ENCODE measurements at places on chromosomes 12 and 14.
A peak's percentile ranks its signal among the peaks of the same experiment; 100 is the strongest.

DNA sequence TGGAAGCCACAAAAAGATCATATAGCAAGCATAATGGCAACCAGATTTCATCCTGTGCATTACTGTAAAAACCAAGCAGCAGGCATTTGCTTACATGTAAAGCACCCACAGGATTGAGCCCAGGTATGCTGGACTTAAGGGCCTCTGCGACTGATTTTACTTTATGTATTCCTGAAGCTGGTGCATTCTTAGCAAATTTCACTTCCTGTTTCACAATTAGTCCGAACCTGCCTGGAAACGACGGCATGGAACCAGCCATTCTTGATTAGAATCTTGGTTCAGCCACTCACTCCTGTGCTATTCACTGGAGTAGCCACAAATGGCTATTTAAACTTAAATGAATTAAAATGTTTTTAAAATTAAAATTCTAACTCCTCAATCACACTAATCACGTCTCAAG lies 239.2 kb downstream of the NUAK1 start:
- DNase-seq: no peak

- DNase-seq: no peak
Measured at GRCh38 chr12:71456990-71457389, 17.4 kb downstream of the LGR5 start.

DNA sequence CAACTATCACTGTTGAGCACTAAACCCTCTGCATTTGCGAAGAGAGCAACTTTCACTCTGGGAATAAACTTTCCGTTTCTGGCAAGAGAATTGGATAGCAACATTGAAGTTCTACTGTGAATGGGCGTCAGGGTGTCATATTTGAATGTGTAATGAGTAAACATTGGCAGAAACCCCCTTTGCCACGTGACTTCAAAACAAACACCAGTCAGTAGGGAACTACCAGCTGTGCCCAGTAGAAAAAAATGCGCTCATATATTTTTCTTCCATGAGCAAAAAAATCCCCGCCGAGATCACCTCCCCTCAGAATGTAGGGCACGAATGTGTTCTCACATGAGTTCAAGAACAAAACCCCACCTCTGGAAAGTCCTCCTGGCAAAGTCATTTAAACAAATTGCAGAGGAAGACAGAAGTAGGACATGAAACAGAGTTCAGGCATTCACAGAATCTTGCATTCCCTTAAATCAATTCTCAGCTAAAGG lies 80.6 kb downstream of the BTG1 start:
- DNase-seq: peak; percentile 66

DNA sequence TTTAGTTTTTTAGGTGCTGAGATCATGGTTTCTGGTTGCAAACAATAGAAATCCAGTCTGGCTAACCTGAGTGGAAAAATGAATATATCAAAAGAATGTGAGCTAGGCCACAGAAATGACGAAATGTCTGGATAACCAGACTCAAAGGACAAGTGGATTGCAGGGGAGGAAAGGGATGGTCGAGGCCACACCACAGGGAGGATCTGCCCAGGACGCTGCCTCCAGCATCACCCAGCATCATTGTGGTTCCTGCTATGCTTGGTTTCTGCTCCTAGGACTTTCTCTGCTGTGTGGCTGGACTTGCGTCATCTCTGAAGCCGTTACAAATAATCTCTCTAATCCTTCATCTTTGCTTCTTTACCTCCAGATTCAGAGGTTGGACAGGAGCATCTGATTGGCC lies 80.4 kb downstream of the TTC8 start:
- no peak for DNase-seq

DNA sequence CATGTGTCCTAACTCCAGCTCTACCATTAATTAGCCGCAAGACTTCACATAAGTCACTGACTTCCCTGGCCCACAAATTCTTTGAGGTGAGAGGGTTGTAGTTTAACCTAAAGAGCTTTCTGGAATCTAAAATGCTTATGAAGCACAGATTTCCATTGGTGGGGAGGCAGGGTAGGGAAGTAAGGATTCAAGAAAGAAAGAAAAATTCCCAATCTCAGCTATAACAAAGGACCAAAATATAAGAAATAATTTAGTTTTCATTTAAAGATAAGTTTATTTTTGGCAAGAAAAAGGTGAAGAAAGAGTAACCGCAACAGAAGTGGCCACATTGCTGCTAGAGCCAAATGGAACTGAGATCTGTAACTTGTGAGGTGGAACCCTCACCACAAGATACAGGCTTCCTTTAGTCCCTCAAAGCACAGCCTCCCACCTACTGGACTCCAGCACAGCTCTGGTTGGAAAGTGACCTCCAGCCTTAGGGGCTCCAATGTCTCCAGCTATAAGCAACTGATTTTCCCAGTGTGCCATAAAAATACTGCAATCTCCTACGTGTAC lies 23.6 kb downstream of the DAD1 start:
- DNase-seq: no peak

DNA sequence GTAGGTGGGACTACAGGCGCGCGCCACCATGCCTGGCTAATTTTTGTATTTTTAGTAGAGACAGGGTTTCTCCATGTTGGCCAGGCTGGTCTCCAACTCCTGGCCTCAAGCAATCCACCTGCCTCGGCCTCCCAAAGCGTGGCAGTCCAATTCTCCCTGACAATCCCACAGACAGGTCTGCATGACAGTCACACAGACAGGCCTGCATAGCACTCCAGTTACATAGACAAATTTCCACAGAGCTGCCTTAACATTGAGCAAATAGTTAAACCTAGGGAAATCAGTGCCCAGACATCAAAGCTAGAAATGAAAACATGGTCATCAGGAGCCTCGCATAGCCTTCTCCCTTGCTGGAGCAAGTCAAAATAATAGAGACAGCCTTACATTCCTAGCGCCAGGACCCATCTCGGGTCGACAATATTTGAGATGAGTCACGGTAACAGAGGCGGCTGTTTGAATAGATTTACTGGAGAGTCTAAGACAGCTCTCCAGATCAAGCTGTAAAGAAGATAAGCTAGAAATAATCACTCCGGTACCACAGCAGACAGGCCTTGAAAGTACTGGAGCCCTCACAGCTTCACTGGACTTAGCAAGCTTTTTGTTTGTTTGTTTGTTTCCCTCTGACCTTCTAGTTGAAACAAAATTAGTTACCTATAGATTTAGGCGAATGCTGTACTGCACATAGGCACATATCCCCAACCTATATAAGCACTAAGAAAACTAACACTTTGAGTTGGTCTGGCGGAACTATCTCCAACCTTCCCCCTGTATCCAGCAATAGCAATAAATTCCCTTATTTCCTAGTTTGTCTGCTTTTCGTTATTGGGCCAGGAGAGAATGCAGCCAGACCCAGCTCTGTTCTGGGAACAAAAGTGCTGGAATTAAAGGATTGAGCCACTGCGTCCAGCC lies 23.8 kb upstream of the PYROXD1 start:
- no peak for DNase-seq

DNA sequence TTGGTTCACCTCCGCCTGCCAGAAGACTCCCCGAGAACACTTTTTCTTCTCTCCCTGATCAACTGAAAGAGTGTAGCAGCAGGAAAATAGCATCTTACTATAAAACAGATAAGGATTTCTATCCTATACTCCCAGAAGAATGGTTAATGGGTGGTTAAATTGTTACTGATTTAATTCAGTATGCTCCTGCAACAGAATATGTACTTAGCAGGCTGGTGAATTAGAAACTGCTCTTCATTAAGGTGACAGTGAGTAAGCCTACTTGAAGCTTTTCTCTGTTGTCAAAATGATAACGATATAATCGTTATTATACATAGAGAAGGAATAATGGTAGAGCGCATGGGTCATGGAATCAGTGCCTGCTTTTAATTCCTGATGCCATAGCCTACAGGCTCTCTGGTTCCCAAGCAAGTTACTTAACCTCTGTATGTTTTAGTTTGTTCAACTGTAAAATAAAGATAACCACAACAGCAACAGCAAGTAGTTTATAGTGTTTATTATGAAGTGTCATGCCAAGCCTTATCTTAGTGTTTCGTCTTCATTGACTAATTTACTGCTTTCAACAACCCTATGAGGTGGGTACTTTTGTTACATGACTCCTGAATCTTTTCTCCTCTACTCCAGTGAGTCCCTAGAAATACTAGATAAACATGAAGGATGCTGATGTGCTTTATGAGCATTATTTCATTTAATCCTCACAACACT lies 392.6 kb downstream of the CCDC91 start:
- no peak for DNase-seq

DNA sequence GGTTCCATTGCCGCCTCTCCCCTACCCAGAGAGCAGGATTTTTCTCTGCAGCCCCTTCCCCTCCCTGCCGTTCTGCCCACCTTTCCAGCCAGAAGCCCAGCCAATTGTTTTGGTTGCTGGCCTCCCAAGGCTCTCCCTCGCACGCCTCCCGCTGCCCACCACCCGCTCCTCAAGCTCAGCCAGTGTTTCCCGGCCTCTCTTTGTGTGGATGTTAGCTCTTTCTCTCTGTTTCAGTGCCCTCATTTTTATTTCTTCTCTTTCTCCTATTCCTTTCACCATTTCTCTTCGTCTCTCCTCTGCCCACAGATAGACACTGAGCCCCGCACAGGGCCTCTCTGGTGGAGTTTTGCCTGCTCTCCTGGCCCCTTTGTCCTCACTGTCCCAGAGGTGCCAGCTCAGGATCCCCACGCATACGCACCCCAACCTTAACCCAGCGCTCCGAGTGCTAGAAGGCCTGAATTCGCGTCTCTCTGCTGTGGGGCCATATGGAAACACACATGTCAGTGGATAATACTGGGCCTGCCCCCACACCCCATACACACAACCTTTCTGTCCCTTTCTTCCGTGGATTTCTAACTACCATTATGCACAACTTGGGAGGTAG lies 54.9 kb downstream of the SMUG1 start:
- no peak for DNase-seq

- DNase-seq: peak; percentile 48
Measured at GRCh38 chr14:56195704-56196103, 77.5 kb downstream of the PELI2 start.

- DNase-seq: no peak
Measured at GRCh38 chr12:89436062-89436461, 83.8 kb upstream of the DUSP6 start.

DNA sequence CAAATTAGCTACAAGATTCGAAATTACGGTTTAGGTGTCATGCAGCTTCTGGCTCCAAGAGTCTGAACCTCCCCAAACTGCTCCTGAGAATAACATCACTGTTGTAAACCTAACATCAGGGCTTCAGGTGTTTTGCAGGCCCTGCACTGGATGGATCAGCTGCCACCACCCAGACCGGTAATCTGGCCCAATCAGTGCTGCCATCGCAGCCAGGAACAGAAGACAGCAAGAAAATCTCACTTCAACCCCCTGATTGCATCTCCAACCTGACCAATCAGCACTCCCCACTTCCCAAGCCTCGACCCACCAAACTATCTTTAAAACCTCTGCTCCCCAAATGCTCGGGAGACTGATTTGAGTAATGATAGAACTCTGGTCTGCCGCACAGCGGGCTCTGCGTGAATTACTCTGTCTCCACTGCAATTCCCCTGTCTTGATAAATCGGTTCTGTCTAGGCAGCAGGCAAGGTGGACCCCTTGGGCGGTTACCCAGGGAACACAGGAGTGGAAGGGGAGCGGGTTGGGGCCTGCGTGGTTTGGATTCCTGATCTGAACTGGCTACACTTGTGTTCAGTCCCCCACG lies 268.5 kb upstream of the SFSWAP start:
- no peak for DNase-seq
